ENCODE measurements at places on chromosomes 7 and 10.
A peak's percentile ranks its signal among the peaks of the same experiment; 100 is the strongest.

- DNase-seq: peak; percentile 81
Observed at GRCh38 chr7:21941611-21942141, 4.0 kb downstream of the CDCA7L start.

- DNase-seq: peak; percentile 8
Observed at GRCh38 chr7:30238721-30239441, 45.5 kb upstream of the ZNRF2 start.

DNA sequence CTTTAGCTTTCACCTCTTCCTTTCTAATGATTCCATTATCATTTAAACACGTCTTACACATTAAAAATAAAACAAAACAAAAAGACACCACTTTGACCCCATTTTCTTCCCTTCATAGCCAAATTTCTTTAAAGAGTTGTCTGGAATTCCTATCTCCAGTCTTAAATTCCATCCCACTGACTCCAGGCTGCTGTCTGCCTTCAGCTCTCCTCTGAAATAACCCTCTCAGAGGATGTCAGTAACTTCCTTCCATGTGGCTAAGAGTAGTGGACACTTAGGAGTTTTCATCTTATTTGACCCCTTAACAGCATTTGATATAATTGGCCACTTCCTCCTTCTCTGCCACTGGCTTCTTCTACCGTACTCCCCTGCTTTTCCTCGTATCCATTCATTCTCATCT, 69.6 kb upstream of the MKX start:
- no peak for DNase-seq

- DNase-seq: no peak
Observed at GRCh38 chr10:59366290-59366689, 3.9 kb upstream of the FAM13C start.

DNA sequence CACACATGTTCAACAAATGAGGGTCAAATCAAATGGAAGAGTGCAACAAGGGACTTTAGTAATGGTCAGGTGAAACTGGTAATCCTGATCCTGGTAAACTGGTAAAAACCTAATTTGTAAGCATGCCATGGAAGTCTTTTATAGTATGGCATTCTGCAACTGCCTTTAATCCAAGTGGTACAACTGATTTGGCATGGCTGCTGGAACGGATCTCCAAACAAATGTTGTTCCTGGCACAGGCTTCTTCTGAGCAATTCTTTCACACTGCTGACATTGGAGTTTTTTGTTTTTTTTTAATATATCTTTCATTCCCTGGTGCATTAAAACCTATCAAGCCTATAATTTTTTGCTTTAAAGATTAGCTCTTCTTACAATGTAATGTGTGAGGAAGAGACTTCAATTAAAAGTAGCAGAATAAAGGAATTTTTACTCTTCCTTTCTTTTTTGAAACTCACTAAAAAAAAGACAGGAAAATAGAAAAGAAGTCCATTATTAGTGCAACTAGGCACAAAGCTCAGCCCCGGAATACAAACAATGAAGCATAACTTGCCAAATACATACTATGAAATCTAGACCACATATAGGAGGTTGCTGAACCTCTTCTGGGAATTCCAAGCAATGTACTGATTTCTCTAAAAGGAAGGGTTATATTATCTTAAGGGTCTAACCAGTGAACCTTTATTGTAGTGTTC, 79.3 kb upstream of the OIT3 start:
- DNase-seq: no peak

DNA sequence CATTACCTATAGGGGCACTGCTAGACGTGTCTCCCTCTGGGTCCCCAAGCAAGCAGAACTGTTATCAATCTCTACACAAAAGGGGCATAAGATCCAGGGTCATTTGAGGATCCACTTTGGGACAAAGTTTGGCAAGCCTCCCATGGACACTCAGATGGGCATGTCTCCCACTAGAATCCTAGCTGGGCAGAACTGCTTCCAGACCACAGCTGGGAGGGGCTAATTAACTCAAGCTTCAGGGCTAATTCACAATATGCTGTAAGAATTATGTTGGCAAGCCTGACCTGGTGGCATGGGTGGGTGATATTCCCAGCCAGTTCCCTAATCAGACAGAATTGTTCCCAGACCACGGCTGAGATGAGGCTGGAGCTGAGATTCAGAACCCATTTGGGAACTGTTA, 738.4 kb upstream of the FZD8 start:
- DNase-seq: no peak

- DNase-seq: peak; percentile 74
Observed at GRCh38 chr10:6514844-6515780, 65.0 kb downstream of the PRKCQ start.

- DNase-seq: no peak
Observed at GRCh38 chr10:15091418-15091817, 2.8 kb upstream of the ACBD7 start.

GRCh38 chr7:109967406-109967805, 1123.5 kb upstream of the LRRN3 start:
- DNase-seq: no peak

DNA sequence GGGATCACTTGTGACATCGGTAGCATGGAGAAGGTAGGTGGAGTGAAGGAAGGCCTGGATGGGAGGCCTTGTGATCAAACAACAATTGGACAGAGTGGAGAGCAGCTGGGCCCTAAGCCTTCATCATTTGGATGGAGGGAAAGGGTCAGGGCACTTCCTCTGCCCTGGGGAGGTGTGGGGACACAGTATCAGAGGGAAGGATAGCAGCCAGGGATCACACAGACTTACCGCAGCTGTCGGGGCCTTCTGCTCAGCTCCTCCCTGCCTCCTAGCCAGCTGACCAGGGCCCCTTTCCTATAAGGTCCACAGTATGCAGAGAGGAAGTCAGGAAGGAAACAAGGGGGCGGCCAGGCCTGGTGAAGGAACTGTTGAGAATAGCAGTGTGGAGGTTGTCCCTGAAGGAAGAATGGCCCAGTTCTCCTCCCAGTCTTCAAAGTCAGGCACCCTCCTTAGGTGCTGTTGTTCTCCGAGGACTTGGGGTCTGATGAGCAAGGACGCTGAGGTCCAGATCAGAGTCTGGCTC, 62.1 kb downstream of the ABCC2 start:
- DNase-seq: peak; percentile 31

DNA sequence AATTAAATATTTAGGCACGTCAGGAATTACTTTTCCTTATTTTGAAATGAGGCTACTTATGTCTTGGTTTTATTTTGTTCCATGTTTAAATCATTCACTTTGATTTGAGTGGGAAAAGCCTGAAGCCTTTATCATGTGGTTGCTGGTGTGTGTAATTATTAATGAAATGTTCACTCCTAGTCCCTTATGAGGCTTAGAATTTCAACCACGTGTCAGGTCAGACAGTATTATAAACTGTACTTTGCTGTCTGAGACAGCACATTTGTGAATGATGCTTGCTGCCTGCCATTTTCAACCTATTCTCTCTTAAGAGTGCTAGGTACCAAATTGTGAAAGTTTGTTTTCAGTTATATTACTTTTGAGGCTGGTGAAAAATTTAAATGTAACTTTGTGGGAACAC, 58.9 kb downstream of the COL17A1 start:
- no peak for DNase-seq

DNA sequence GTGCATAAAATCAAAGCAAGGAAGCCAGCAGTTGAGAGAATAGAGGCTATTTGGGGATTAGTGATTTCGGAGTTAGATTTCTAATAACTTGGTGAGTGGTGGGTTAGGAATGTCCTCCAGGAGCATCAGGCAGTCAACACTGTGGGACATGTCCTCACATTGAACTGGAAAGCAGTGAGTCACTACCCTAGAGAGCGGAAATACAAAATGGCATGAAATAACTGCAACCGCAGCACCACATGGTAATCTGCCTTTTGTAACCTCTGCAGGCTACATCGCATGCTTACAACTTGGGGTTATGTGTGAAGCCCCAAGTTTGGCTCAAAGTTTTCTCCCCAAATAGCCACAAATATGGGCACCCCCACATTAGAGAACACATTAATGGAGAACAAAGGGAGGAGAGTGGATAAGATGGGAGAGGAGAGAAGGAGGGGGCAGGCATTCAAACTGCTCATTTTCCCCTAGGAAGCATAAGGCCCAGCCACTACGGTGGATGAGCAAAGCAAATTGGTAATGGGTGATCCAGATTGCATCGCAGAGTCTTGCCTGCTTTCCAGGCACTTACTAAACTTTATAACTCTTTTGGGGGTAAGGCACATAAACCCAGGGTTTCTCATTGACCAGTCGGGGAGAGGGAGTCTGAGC, 22.0 kb upstream of the SLF2 start:
- peak; percentile 91 for DNase-seq

DNA sequence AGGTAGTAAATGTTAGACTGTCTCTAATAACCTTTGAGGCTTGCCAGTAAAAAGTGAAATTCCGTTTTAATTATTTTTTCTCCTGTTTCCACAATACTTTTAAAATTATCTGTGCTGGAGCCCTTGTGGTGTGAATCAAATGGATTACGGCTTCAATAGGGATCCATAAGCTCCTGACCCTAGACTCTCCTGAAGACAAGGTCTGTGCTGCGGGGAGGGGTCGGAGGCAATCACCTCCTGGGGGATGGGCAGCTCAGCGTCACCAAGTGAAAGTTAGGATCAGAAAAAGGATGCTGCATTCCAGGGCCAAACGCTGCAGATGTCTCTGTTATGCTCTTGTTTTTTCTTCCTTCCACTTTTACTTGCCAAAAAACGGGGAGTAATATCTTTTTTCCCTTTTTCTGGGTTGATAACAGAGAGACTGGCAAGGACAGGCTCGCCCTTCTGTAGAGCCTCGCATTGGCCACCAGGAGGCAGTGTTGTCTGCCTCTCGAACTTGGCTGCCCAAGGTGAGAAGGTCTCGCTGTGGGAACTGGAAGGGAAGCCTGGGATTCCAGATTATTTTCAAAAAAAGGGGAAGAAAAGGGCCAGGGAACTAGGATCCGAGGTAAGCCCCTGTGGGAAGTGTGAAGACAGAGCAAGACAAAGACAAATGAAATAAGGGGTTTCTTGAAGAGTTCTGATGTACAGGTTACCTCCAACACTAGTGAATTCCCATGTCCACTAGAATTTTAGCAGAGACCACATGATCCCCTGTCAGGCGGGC, 621.9 kb downstream of the ACTR3B start:
- peak; percentile 5 for DNase-seq

DNA sequence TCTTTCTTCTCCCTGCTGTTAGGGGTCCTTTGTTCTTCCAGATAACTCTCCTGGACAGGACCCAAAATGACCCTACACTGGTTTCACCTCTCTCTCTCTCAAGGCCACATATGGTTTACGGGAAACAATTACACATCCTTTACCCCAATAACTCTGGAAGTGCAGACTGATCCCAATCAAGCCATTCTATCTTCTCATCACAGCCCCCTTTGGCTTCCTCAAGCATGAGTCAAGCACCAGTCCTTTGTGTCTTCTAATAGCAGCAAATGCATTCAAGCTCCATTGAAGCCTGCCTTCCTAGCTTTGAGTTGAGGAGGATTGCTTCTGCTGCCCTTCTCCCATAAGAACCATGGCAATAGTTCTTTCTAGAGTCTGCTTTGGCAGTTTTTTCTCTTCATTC, 20.2 kb downstream of the C10orf67 start:
- no peak for DNase-seq

GRCh38 chr10:120975868-120976225, 124.7 kb downstream of the WDR11 start:
- DNase-seq: no peak

DNA sequence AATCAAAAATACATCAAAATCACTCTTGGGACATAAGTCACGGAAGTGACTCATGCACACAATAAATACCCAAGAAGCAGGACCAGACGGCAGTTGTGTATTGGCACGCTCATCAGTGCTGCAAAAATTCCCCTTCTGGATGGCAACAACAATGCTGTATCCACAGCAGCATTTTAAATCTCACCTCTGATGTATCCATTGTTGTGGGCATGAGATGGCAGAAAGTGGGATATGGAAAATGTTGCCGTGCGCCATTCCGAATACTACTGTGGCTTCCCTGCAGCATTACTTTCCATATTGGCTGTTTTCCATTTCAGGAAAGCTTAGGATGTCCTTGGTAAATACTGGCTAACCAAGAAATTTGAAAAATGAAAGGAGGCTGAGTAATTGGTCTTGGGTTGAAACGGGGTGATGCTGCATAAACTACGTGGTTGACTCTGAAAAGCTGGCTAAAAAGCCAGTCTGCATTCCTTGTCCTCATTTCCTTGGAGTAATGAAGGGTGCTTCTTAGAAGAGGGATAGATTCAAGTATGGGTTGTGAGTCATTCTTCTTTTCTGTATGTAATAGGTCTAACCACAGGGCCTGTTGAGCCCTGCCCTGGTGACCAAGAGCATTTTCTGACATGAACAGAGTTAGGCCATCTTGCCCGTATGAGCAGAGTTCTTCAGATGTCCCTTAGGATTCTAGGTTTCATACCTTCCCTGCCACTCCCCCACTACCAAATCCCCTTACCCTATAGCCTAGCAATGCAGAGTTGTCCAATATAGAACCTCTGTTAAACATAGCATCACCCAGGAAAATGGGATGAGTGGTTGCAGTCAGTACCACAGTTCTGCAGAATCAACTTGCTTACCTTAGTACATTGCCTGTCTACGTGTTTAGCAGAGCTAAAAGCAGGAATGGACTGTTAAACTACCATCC, 36.3 kb upstream of the TOMM7 start:
- DNase-seq: peak; percentile 77

DNA sequence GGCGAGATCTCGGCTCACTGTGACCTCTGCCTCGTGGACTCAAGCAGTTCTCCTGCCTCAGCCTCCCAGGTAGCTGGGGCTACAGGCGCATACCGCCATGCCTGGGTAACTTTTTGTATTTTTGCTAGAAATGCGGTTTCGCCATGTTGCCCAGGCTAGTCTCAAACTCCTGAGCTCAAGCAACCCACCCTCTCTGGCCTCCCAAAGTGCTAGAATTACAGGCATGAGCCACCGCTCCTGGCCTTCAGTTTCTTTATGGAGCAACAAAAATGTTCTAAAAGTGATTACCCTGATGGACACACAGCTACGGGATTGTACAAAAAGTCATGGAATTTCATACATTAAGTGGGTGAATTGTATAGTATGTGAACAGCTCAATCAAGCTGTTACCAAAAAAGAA, 216.0 kb downstream of the CALN1 start:
- no peak for DNase-seq

DNA sequence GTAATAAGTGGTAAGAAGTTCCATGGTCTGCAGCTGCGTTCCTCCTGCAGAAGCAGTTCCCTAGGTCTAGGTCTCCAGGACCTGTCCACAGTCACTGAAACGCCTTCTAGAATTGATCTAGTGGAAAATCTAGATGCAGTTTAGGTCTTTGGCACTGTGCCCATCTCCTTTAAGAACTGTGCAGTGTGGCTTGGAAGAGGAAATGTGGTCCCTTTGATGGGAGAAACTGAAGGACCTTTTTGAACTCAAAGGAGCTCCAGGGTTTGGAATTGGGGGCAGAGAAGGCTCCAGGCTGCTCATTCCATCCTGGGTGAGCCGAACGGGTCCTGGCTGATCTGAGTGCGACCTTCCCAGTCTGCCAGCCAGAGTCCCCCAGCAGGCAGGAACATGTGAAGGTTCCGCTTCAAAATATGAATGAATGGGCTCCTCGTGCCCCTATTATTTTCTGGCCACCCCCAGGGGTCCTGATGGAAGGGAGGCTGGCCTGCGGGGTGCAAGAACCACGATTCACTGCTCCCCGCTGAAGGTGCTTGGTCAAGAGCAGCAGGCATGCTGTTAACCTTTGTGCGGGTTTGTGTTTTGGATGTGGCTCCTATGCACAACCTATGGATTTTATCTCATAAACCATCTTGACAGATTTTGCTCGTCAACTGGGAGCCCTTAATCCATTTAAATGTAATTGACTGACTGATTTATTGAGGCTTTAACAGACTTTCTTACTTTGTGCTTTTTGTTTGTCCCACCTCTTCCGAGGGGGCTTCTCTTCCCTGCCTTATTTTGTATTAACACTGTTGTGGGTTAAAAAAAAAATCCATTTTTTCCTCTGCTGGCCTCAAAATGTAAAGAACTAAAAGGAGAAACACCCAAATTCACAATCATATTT, 36.7 kb downstream of the ZNF467 start:
- DNase-seq: no peak

GRCh38 chr10:114479836-114480235, 75.5 kb upstream of the AFAP1L2 start:
- DNase-seq: no peak
